Stimulated activated CD4-positive, alpha-beta T cell treated with anti-CD3 and anti-CD28 coated beads, TNF-alpha, amount 100 ng/mL, for 48 hours (primary cell): ENCODE measurements at places on chromosomes 7 and 10.
A peak's percentile ranks its signal among the peaks of the same experiment; 100 is the strongest.

DNA sequence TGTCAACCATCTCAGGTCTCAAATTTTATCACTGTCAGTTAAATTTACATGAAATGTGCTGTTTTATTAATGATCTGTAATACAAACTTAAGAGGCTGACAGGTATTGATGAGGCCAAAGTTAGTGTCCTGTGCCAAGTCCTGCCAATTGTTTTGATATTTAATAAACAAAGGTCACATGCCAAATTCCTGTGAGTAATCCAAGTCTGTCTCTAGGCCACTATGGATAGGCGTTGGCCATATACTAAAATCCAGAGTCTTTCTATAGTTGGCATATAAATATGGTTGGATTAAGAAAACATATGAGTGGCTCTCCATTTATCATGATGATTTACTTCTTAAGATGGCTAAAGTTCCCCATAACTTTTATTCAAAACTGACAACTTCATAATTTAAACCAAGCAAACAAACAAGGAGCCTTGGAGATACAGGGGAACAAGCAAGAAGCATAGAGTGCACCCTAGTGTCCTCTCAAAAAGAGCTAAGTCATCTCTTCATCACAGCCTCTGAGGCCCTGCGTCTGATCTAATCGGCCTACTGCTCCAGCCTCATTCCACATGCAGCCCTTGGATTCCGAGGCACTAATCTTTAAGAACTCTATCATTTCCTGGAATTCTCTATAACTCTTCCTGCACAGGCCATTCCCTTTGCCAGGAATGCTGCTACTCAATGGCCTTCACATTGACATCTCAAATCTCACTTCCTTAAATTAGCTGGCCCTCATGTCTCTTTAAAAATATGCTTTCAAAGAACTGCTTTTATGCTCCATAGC is 32.7 kb upstream of the NRCAM start:
- no peak for DNase-seq

DNA sequence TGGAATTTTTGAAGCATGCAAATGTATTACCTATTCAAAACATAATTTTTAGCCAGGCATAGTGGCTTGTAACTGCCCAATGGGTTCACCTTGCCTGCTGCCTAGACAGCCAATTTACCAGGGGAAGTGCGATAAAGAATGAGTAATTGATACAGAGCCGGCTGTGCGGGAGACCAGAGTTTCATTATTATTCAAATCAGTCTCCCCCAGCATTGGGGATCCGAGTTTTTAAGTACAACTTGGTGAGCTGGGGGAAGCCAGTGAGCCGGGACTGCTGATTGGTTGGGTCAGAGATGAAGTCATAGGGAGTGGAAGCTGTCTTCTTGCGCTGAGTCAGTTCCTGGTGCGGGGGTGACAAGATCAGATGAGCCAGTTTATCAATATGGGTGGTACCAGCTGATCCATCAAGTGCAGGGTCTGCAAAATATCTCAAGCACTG is 29.1 kb upstream of the NRBF2 start:
- DNase-seq = peak; percentile 27

DNA sequence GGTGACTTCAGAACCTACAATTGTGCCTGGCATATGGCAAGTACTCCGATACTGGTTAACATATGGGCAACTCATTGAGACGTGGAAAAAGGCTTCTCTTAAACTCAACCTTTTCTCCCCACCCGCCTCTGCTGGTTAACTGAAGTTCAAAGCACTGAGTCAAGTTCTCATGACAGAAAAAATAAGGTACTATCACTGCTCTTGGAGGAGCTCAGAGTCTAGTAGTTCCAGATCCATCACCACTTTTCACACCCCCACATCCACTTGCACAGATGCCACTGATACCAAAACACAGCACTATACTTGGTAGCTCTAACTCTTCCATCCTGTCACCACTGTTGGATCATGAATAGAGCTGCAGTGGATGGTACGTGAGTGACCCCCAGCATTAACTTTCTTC is 36.2 kb downstream of the CCDC6 start:
- DNase-seq = no peak

DNA sequence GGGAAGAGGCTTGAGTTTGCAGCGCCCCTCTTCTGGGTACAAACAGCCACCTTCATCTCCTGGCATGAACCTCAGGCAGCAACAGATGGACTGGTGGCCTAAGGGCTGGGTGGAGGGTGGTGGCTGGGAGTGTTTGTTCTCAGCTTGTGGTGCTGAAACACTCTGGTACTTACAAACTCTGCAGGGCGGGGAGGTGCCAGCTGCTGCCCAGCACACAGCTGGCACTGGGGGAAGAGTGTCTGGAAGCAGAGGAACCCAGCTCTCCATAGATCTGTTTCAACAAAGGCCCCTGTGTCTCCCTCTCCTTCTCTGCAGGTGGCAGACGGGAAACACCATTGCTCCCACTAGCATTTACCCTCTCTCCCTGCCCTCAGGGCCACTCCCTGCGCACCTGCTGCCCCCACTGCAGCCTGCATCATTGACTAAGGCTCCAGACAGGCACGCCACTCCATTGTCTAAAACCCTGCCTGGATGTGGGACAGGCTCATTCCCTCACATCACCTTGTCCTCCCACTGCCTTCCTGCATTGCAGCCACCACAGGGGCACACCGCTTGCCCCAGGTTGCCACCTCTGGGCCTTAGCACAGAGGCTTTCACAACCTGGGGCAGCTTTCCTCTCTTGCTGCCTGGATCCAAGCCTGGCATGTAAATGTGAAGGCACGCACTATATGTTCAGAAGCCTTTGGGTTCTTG is 6.5 kb downstream of the ARHGAP22 start:
- DNase-seq = no peak

GRCh38 chr7:51055039-51055840 is 261.4 kb downstream of the COBL start:
- no peak for DNase-seq

- DNase-seq = no peak
These were observed 15.3 kb downstream of the NKX2-3 start for GRCh38 chr10:99548041-99548530.

DNA sequence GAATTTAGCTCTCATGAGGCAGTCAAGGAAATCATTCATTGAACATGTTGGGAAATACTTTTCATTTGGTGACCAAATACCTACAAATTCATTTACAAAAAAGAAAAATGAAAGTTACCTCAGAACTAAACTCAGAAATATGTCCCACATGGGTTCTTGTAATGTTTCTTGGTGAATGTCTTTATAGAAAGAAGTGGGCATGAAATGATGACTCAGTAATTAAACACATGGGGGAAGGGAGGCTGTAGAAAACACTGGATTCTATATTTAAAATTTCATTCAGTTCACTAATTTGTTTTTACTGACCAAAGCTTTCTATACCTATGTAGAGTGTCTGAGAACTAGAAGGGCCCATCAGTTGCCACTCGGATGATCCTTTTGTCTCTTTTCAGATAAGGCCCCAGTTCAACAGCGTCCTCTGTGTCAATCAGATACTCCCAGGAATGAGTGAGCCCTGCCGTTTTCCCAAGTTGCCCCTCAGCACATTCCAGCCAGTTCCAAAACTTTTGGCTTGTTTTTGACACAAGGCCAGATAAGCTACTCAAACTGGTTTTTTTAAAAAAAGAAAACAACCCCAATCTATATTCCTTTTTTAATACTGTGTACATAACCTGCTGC is 49.3 kb upstream of the AGBL3 start:
- no peak for DNase-seq
